AML-193 (cell line): ENCODE measurements at places on chromosomes 2 and 18.

GRCh38 chr2:145016711-145017110, 496.8 kb upstream of the ZEB2 start:
- no peak for DNase-seq

DNA sequence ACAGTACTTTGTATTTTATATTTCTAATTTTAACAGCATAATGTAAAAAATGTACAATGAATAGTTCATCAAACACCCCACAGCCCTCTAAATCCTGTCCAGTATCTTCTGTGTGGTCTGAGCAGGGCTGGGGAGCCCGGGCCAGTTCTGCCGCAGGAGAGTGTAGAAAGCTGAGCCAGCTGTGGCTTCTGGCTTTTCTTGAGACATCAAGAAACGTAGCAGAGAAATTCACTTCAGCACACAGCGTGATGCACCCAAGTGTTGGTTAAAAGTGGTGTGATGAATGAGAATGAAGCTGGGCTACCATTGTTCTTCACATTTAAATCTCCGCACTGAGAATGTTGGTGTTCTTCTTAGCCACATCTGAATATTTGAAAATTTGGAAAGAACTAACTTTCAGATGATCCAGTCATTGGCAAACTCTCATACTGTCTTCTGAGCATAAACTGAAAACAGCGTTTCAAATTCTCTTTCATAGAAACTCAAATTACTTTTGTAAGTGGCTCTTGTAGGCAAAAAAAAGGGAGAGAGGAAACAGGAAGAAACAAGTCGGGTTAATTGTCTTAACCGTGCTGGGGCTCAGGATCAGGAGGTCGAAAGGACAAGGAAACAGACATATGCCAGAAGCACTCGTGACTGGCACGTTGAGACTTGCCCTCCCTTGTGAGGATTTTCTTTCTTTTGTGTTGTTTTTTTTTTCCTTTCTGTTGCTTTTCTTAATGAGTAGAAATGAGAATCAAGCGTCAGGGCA, 23.4 kb upstream of the TMEM87B start:
- no peak for DNase-seq

DNA sequence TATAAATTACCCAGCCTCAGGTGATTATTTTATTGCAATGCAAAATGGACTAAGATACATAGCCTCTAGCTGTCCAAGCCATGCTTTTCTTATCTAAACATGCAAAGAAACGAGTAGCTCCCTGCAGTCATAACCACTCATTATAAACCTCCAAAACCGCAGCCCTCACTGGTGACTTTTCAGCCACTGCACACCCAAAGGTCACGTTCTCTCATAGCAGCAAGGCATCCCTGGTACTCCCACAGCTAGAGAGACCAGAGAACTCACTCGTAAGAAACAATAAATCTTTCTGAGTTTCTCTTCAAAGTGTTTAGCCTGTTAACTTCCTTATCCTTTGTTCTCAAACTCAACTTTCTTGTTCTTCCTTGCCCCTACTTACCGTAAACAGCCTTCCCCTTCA, 28.5 kb upstream of the RALBP1 start:
- DNase-seq = no peak

DNA sequence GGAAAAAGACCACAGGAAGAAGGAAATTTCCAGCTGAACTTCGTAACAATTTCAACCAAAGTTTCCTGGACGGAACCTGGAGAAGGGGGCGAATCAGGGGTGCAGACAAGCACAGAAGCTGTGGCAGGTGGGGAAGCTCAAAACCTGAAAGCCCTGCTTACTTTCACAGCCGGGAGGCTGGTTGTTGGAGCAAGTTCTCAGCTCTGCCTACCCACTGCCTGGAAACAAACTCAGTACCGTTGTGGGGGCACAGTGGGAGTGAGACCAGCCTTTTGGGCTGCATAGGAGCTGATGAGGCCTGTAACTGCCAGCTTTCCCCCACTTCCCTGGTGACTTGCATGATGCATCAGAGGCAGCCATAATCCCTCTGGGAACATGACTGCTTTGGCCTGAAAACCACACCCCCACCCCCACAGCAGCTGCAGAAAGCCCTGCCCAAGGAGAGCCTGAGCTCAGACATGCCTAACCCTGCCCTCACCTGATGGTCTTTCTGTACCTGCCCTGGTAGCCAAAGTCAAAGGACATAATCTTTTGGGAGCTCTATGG, 207.0 kb upstream of the VWC2L start:
- DNase-seq = no peak

- no peak for DNase-seq
Observed at GRCh38 chr2:60295636-60295962, 257.9 kb downstream of the BCL11A start.

GRCh38 chr2:15640261-15640711, 48.6 kb downstream of the DDX1 start:
- peak; percentile 21 for DNase-seq

DNA sequence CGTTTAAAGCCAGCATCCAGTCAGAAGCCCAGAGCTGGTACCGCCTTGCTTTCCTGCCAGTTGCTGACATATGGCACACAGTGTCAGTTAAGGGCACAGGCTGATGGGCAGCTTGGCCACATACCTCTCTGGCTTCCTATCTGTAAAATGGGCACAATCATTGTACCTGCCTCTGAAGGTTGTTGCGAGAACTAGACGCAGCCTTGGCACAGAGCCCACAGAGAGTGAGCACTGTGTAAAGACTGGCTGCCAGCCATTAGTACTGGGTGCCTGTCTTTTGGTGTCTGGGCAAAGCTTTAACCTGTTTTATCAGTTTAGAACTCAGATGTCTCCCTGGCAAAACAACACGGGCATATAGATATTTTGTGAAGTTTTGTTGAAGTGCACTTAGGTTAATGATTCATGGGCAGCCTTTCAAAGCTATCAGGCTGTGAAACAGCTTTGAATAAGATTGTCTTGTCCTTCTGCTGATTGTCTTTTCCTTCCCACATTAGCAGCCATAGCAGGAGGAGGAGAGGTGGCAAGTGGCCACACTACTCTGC, 269.5 kb downstream of the NEDD4L start:
- DNase-seq = no peak

DNA sequence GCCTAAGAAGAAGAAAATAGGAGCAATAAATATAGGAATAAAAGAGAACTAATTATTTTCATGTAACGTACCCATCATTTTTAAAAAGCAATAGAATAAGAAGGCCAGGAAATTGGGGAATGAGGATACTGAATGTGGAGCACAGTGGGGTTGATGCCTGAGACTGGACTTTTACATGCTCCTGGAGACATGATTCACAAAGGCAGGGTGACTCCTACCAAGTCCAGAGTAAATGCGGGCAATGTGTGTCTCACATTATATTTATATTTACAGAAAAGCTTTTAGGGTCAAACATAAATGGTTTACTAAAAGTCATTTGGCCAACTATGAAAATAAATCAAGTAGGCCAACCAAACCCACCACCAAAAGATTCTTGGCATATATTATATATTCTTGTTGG, 87.9 kb upstream of the COL5A2 start:
- DNase-seq = no peak

DNA sequence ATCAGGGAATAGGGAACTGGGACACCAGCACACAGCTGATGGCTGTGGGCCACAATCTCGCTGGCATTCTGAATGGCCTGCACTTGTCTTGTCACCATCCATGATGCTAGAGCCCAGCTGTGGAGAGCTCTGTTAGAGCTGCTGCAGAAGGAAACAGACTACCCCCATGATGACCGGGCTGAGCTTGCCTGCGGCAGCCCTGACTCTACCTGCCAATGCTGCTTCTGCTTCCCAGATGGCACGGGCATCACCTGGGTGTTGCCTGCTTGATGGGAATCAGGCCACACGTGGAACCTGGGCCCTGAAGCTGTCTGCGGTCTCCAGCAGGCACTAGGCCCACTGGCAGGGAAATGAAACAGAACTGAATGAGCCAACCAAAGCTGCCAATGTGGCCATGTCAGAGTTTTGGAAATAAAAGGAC, 11.2 kb upstream of the DAW1 start:
- DNase-seq = no peak

GRCh38 chr2:102592601-102593000, 26.8 kb upstream of the SLC9A2 start:
- peak; percentile 49 for DNase-seq

GRCh38 chr2:200306931-200307723, 634 bp downstream of the SPATS2L start:
- DNase-seq = no peak

GRCh38 chr2:201952187-201952586, 81.5 kb upstream of the FZD7 start:
- no peak for DNase-seq

DNA sequence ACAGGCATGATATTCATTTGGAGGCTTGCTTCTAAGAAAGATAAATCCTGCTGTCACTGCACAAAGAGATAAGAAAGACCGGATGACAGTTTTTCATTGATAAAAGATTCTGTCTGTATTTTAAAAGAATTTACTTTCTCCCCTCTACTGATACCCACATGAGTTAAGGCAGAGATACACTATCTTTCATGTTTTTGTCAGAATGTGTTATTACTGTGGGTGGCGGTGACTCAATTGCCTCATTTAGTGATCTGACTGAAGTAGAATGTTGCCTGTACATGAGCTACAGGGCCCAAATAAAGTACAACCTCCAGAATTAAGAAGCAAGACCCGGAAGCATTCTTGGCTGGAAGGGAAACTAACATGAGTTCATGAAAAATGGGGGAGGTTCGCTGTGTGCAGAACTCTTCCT, 480.0 kb downstream of the SLC4A3 start:
- no peak for DNase-seq

DNA sequence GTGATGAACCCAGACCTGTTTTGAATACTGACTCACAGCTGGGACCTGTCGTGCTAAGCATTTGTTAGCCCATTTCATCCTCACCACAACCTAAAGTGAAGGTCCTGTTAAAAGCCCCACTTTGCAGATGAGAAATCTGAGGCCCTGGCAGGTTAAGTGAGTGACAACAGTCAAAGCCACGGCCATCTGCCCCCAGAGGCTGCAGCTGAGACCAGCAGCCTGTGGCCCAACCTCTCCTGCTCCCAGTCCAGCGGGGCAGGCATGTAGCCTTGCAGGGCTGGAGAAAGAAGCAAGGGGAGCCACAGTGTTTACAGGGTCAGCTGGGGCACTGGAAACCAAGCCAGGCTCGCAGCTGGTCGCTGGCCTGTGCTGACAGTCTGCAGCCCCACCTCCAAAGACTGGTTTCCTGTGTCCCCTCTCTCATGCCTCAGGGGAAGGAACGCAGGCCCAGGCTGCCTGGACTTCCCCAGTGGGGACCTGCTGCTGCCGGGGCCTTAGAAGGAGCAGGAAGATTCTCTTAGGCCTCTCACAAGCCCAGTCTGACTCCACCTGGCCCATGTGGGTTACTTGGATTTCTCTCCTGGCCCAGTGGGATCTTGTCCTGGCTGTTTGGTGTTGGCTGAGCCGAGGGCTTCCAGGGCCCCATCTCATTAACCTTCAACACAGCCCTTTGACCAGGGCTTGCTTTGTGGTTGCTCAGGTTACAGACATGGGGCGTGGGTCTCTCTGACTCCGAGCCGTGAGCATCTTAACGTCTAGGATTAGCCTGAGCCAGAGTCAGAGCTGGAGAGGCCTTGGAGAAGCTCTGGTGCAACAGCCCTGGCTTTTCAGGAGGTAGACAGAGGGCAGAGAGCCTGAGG, 1.7 kb downstream of the INPP5D start:
- DNase-seq = peak; percentile 69

DNA sequence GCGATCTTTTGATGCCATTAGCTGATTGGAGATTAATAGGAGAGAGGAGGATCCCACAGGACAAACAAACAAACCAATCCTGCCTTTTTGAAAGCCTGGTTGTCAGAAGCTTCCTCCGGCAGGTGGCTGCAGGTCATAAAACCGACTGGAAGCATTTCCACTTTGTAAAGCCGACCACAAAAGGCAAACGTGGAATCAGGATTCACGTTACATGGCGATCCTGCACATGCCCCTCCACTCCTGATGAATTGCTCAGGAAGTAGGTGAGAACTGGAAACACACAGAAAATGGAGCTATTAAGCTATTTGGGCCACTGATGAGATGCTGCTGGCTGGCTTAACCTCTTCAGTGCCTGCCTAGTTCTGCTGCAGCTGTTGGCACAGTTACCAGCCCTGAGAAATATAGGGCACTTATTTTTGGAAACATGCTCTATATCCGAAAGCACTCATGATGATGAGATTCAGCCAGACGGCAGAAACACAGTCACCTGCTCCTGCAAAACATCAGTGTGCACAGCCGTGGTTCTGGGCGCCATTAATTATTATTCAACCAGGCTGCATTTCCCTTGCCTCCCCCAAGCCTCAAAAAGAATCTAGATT, 110.3 kb upstream of the ST6GAL2 start:
- DNase-seq = no peak

GRCh38 chr2:239684996-239685395, 284.2 kb upstream of the HDAC4 start:
- DNase-seq = no peak

DNA sequence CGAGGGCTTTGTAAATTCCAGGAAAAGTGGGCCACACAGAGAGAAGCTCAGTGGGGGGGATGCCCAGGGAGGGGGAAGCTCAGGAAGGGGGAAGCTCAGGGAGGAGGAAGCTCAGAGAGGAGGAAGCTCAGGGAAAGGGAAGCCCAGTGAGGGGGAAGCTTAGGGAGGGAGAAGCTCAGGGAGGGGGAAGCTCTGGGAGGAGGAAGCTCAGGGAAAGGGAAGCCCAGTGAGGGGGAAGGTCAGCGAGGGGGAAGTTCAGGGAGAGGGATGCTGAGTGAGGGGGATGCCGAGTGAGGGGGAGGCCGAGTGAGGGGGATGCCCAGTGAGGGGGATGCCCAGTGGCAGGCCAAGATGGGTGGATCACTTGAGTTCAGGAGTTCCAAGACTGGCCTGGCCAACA, 821 bp upstream of the CHRNG start:
- DNase-seq = no peak

GRCh38 chr2:153455861-153456260, 22.7 kb downstream of the RPRM start:
- no peak for DNase-seq

GRCh38 chr2:51410331-51410730, 378.4 kb upstream of the NRXN1 start:
- no peak for DNase-seq

GRCh38 chr2:229642371-229642770, 72.0 kb downstream of the DNER start:
- no peak for DNase-seq

DNA sequence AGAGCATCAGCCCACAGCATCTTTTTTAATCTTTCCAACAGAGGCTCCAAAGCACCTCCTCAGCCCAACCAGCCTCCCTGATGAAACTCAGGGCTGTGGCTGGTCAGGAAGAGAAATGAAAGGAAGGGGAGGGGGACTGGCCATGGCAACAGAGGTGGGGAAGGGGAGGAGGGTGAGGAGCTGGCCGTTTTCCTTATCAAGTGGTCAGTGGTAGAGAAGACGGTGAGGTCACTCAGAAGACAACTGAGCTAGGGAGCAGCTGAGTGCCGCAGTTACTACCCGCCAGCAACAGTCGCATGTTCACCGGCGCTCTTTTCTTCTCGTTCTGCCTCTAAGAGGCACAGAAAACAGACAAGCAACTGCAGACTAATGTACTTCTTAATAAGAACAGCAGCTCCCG, 97.4 kb downstream of the AFF3 start:
- no peak for DNase-seq

GRCh38 chr2:207600231-207600630, 25.0 kb downstream of the METTL21A start:
- DNase-seq = no peak

- no peak for DNase-seq
Observed at GRCh38 chr2:36574560-36574959, 23.4 kb downstream of the FEZ2 start.

GRCh38 chr2:58730764-58731487, 489.8 kb upstream of the FANCL start:
- no peak for DNase-seq

GRCh38 chr2:68366083-68366560, 1.0 kb downstream of the PLEK start:
- DNase-seq = peak; percentile 56
